Fibroblast of skin of left biceps (primary cell): ENCODE measurements at places on chromosomes 2 and 18.
A peak's percentile ranks its signal among the peaks of the same experiment; 100 is the strongest.

GRCh38 chr18:64409511-64409910 is 260.6 kb upstream of the LINC00305 start:
- peak; percentile 4 for DNase-seq

GRCh38 chr18:25827228-25827627 is 263.2 kb downstream of the SS18 start:
- peak; percentile 18 for DNase-seq

DNA sequence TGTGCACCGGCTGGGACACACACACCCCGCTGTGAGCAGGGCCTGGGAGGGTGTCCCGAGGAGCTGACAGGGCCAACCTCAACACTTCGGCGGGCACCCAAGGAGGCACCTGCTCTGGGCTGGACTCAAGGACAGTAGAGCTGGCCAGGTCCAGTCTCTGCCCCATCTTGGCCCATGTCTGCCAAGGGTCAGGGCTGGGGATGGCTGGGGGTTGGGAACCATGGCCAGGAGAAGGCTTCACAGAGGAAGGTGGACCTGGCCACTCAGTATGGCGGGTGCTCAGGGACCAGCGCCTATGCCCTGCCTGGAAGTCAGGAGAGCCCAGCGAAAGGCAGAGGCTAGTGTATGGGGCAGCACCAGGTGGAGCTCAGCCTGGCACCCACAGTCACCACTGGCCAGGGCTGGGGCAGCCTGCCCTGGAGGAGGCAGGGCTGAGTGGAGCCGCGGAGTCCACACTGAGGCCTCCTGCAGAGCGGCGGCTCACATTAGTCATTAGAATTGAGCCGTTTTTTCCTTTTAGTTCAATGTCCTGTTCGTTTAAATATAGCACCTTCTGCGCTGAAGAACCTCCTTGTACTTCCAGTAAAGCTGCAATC is 4.2 kb downstream of the ERFE start:
- no peak for DNase-seq

GRCh38 chr18:21575656-21576055 is 24.8 kb downstream of the ESCO1 start:
- DNase-seq, result no peak

DNA sequence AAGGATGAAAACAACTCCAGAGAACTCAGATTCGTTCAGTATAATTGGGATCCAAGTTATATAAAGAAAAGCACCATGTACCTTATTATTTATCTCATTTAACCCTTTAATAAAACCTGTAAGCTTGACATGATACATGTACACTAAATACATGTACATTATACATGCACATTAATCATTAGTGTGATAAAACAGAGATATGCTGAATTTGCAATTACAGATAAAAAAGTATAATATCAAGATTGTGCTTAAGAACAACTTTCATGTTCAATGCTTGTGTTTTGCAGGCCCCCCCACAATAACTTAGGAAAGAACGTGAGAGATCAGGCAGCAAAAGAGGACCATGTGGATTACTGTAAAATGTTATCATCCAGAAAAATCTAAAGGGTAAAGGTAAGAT is 385.4 kb upstream of the GYPC start:
- no peak for DNase-seq

- no peak for DNase-seq
Observed at GRCh38 chr2:69518841-69519240, 81.6 kb upstream of the NFU1 start.

DNA sequence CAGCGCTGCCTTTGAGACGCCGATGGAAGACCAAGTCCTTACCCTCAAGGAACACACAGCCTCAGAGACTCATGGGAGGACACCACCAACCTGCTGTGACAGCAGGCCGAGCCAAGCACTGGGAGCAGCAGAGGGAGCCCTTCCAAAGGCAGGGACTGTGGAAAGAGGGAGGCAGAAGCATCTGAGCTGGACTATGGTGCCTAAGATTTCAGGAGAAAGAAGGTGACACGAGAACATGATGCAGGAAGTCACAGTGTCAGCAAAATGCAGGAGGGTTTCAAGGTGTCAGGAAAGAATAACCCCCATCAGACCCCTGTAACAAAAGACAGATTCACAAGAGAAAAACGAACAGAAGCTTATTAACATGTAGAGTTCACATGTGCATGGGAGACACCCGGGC is 24.2 kb upstream of the COX7A2L start:
- no peak for DNase-seq

GRCh38 chr2:174005801-174006419 is 40.7 kb upstream of the SP3 start:
- DNase-seq, result no peak

DNA sequence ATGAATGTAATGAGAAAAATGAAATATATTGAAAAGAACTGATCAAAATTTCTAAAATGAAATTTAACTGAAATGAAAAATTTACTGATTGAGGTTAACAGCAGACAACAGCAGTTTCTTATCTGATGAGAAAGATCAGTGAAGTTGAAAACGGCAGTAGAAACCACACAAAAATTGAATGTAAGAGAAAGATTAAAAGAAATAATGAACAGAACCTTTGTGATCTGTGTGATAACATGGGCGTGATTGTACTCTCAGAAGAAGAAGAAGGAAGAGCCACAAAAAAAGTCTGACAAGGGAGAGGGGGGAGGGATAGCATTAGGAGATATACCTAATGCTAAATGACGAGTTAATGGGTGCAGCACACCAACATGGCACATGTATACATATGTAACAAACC is 45.2 kb downstream of the FAM117B start:
- no peak for DNase-seq

GRCh38 chr2:237270520-237270919 is 143.4 kb downstream of the COL6A3 start:
- no peak for DNase-seq

GRCh38 chr2:9941196-9941995 is 10.1 kb upstream of the GRHL1 start:
- peak; percentile 51 for DNase-seq

DNA sequence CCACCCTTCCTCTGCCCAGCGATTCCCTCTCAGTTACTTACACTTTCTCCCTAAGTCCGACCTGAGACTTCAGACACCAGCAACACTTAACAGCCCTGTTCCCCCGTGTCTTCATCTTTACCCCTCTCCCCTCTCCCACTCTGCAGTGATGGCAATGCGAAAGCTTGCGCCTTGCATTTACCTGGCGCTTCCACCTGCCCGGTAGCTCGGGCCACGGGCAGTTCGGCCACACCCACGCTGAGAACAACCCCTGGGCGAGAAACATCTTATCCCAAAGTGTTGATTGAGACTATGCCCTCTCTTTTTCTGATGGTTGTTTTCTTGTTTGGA is 558 bp downstream of the DNAJC10 start:
- no peak for DNase-seq

DNA sequence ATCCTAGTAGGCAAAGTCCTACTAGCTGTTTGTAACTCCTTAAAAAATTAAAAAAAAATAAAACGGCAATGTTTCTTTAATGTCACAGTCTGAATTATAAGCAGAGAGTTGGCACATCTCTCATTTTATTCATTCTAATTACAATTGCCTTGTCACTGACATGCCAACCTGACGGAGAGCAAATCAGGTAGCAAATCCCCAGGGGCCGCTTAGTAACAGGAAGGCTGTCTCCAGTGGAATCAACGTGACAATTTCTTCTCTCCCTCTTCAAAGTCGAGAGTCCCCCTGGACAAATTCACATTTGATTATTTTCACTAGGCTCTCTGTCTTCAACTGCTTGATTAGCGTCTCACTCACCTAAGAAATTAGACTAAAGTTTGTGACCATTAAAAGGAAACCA is 1598.9 kb upstream of the PIK3C3 start:
- DNase-seq, result no peak

DNA sequence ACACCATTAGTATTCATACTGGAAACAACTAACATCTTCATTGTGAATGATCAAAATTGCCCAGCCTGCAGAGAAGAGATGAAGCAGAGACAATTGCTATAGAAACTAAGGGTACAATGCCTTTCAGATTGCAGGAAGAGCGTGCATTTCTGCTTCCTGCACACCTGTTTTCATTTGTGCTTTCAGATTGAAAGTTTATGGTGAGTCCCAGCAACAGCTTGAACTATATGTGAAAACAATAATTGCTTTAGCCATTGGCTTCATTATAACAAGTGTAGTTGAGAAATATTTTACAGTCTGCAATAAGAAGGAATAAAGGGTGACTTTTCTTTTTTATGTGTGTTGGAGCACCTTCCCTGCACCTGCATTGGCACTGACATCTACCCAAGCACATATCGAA is 136.3 kb downstream of the CD8B2 start:
- no peak for DNase-seq

DNA sequence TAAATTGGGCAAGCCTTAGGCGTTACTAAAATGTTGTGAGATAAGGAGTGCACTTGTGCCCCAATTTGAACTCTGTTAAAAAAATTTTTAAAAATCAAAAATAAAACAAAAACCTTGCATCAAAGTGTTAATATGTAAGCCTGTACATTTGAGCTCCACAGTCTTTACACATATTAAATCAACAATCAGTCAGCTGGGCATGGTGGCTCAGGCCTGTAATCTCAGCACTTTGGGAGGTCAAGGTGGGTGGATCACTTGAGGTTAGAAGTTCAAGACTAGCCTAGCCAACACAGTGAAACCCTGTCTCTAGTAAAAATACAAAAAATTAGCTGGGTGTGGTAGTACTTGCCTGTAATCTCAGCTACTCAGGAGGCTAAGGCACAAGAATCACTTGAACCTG is 16.3 kb downstream of the TMEM17 start:
- no peak for DNase-seq

DNA sequence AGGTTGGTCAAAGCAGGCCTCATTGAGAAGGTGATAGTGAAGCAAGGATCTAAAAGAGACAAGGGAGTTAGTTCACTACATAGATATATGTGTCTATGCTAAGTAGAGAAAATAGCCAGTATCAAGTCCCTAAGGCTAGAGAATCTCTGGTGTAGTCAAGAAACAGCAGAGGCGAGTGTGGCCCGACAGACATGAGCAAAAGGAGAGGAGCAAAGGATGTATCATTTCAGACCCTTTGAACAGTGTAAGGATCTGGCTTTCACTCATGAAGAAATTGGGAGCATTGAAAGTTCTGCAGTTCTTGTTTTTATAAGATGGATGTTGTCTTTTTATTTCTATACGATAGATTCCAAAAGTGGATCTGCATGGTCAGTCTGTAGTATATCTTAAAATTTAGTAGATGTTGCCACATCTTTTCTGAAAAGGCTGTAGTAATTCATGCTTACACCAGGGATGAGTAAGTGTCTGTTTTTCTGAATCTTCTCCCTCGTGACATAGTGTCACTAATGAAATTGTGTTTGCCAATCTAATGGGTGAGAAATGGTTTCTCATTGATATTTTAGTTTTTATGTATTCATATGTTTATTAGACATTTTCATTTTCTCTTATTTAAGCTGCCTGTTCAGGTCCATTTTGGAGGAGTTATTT is 18.8 kb downstream of the SP100 start:
- DNase-seq, result no peak

- no peak for DNase-seq
Observed at GRCh38 chr2:214481204-214481603, 70.3 kb downstream of the VWC2L start.

- DNase-seq, result no peak
Observed at GRCh38 chr2:223314811-223315210, 262.8 kb downstream of the KCNE4 start.

- no peak for DNase-seq
Observed at GRCh38 chr2:102313471-102313870, 2.1 kb downstream of the IL1RL1 start.

- no peak for DNase-seq
Observed at GRCh38 chr18:67875944-67876343, 359.4 kb upstream of the DSEL start.

- DNase-seq, result peak; percentile 13
Observed at GRCh38 chr2:48944956-48945355, 189.4 kb upstream of the LHCGR start.

DNA sequence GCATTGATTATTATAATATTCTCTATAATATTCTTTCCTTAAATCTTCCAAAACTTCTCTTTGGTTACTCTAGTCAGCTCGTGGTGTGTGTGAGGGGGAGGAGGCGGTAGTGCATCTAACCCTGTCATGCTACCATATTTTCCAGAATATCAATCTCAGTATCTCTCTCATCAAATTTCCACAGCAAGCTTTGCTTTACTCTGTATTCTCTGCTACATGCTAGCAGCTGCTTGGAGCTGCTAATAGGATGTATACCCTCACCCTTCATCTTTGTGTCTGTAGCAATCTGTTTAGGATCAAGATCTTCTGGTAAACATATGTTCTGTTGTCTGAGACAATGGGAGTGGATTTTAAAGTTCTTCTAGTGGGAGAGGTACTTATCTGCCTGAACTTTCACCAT is 303.8 kb upstream of the KLHL14 start:
- DNase-seq, result no peak

DNA sequence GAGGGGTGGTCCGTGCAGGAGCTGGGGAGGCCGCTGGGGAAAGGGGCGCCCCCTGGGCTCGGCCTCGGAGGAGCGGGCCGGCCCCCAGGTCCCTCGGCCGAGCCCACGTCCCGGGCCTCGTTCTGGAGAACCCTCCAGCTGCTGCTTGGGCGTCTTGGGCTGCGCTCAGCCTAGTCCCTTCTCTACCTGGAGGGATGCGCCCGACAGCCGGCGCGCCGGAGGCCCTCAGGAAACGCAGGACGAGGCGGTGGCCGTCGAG is 293 bp upstream of the D2HGDH start:
- no peak for DNase-seq

DNA sequence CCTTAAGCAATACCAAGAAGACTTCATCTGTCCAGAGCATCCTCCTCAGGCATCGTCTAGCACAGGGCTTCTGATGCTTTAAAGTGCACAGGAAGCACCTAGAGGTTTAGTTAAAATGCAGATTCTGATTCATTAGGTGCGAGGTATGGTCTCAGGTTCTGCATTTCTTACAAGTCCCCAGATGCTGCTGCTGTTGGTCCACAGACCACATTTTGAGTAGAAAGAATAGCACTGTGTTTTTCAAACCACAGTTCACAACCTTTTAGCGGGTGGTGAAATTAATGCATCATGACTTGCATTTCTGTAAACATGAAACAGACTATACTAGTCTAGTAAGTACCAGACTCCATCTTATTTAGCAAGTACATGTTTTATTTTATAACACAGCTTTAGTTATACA is 134.6 kb downstream of the TMEFF2 start:
- DNase-seq, result no peak
